Activated CD8-positive, alpha-beta memory T cell treated with anti-CD3 and anti-CD28 coated beads for 1 hour (primary cell): ENCODE measurements at places on chromosomes 5 and 9.

DNA sequence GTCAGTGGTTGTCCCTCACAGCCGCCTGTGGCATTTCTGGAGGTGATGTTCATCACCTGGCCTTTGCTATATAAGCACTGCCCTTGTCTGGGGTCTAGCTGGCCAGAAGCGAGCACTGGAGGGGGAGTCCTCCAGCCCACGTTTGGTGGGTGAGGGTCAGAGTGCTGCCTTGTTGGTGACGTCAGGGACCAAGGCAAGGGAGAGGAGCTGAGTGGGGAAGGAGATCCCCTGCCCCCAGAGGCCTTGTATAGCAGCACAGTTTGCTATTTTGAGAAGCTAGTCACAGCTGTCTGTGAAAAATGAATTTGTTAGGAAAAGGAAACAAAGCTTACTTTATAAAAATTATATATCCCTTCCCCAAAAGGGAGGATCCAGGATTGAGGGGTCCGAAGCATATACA, 49.8 kb downstream of the SYK start:
- no peak for DNase-seq

- no peak for DNase-seq
These were observed 216.7 kb downstream of the CTNND2 start for GRCh38 chr5:11687498-11687897.

GRCh38 chr5:95424526-95424925, 33.4 kb downstream of the FAM81B start:
- DNase-seq, result no peak

DNA sequence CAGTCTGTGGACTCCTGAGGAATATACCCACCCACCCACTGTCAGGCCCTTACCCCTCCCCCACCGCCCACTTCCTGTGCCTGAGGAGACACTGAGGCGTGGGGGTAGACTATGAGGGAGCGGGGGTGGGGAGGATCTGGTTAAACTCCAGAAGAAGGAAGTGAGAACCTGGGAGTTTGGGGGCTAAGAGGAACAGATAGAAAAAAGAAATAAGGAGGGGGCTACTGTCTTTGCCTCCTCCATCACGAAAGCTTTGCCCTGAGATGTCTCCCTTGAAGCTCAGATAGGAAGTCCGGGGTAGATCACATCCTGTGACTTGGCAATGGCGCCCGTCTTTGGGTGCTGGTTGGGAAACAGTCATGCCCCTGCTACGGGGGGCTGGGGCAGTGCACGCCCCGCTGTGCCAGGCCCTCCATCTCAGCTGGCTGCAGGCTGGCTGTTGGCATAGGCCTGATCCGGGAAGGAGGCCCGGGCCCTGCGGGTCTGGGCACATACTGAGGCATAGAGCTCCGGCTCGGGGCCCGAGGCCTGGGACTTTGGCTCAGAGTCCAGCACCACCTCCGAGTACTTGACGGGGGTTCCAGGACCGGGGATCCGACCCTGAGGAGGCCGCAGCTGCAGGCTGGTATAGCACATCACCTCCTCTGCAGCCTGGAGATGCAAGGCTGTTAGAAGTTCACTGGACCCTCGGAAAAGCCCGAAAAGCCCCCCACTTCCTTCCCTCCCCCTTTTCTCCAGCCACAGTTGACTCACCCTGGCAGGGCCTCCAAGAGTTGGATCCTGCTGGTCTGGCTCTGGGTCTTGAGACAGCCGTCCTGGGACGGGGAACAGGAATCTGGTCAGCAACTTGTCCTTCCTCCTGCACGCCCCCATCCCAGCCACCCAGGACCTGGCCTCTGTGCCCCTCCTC, 1.0 kb downstream of the SIT1 start:
- DNase-seq, result no peak

DNA sequence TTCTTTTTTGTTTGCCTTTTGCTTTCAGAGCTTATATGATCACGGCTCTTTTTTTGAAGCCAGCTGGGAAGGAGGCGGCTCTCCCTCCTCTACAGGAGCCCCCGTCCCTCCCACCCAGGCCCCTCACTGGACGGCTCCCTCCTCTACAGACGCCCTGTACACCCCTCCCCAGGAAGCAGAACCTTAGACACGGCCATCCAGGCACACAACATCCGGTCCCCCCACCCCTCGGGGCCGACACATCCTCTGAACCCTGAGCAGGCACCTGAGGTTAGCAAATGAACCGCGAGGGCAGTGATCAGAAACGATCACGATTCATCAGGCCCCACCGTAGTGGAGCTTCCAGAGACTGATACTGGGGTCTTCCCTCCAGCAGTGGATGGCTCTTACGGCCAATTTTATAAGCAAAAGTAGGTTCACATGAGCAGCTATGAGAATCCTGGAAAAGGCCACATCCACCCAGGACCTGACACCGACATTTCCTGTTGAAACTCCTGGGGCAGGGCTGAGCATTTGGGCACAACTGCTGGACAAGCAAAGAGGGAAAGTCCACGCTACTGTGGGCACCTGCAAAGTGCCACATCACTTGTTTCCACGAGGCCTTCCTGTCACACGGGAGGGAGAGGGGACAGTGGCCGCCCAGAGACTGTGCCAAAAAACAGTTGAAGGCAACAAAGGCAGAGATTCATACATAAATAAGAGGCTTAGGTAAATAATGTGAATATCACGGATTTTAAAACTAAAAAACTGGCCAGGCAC, 78.9 kb downstream of the SEMA4D start:
- DNase-seq, result no peak

GRCh38 chr5:39475159-39475571, 50.4 kb upstream of the DAB2 start:
- no peak for DNase-seq

DNA sequence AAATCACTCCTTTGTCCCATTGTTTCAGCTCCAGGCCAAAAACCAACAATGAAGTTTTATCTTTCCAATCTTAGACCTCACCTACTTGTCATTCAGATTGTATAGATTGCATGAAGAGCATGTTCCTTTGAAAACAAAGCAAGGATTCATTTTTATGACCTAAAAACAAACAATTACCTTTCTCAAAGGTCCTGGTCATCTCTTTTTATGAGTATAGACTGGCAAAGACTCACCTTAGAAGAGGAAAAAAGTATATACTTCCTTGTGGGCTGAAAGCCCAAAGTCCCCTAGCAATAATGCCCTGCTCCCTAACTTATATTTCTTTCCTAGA, 28.4 kb upstream of the TLE1 start:
- no peak for DNase-seq

GRCh38 chr9:131419026-131419614, 25.2 kb downstream of the PRRC2B start:
- no peak for DNase-seq

DNA sequence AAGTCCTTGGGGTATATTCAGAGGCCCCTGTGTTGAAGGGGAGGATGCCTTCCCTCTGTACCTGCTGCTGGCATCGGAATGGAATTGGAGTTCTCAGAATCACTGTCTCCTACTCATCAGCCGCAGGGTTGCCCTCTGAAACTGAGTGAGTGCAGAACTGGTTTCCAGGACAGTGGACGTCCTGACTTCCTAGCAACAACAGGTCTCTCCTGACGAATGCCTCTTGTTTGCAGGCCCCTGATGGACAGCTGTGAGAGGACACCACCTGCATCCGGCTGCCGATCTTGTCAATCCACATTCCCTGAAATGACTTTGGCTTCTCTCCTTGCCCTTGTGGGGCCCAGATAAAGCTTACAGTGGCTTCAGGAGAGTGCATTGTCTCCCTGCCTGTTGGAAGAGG, 274.5 kb downstream of the NSG2 start:
- no peak for DNase-seq
